ENCODE measurements at places on chromosomes 12 and 14.

GRCh38 chr12:119668324-119668841 lies 450 bp downstream of the PRKAB1 start:
- peak; percentile 42 for DNase-seq

- DNase-seq, result no peak
These were observed 13.3 kb downstream of the IL22 start for GRCh38 chr12:68240079-68240478.

- DNase-seq, result no peak
These were observed 438.2 kb downstream of the ETNK1 start for GRCh38 chr12:23063206-23063605.

DNA sequence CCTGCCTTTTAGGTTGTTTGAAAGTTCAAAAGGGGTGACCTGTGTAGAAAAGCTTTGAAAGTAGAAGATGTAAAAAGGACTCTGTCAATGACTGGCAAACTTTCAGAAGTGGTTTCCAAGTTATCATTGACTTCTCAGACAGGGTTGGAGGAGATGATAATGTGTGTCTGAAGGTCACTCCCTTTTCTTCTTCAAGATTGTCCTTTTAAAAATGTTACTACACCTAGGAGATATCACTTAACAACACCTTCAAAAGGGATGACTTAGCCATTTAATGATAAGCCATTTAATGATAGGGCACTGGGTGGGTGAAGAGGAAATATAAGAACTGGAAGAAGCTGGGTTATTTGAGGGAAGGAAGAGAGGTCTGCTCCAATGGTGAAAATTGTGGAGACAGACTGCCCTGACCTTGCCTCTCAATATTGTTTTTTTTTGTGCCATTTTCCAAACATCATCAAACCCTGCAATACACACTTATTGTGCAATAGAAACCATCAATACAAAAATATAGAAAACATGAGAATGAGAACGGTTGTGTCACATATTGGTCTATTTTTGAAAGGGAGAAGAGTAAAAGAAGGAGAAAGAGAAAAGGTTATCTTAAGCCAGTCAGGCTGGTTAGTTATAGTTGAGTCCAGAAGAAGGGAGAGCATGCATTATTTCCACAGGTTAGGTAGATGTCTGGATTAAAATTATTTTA lies 38.8 kb downstream of the BEST3 start:
- no peak for DNase-seq

DNA sequence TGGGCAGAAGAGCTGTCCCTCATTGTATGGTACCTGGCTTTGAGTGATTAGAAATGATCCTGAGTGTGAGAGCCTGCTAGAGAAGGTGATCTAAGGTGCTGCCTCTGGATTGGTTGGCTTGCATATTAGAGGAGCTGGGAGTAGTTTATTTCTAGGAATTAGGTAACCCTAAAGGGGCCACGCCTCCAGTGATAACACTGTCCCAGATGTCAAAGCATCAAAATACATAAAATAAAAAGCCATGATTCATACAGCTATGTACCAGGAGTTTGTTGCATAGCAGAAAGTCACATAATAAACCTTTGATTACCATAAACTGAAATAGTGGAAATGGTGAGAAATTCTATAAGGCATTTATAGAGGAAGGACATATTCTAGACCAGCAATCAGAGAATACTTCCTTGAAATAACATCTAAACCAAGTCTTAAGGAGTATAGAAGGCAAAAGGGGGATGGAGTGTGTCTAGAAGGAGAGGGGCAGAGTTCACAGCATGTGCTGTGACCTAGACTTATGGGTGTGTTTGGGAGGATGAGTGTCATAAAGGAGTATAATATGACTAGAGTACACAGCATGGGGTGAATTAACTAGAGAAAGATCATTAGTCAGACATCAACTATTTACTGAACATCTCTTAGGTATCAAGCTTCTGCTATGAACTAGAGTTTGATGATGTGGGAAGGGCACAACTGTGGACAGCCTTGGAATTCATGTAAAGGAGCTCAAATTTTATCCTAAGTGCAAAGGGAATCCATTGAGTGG lies 686.4 kb downstream of the GALC start:
- DNase-seq, result no peak

DNA sequence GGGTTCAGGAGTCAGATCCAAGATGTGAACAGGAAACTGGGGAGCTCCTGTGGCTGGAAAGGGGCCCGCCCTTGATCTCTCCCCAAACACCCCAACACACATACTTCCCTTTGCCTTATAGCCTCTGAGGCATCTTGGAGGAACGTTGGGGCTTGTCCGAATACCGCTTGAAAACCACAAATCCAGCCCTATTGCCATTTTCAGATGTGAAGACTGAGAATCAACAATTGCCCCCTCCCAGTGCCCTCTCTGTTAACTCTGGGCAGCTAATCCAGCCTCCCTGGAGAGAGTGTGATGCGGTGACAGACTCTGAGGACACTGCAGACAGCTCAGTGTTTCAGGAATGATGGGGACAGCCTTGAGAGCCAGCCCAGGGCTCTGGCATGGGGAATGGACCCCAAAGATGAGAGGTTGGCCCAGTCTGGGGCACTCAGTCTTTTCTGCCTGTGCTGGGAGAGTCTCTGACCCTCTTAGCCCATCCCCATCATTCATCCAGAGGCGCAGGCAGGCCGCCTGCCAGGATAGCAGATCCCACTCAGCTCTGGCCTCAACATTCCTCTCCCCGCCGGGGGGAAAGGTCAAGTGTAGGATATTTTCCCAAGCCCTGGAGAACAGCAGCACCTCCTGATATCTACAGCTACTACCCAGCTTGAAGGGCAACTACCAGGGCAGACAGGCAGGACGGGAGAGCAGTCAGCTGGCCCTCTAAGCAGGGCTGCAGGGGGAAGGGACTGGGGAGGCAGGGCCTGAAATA lies 24.6 kb upstream of the LTBP2 start:
- DNase-seq, result no peak

GRCh38 chr14:57136669-57137328 lies 131.9 kb downstream of the EXOC5 start:
- no peak for DNase-seq

DNA sequence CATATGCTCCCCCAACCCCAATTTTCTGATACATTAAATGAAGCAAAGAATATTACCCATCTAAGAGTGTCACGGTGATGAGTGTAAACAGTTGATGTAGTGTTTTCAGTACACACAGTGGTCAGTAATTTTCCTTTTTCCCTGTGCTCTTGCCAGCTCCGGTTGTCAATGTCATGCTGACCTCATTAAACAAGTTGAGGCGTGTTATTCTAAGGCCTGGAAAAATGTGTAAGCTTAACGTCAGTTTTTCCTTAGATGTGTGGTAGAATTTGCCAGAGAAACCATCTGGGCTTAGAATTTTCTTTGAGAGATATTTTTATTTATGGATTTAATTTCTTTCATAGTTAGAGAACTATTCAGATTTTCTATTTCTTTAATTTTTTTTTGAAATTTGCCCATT lies 11.7 kb upstream of the SERPINA6 start:
- DNase-seq, result no peak

GRCh38 chr12:11987901-11988300 lies 82.8 kb upstream of the BCL2L14 start:
- no peak for DNase-seq

GRCh38 chr14:23443881-23444280 lies 8.4 kb upstream of the MYH7 start:
- DNase-seq, result no peak

GRCh38 chr12:47534695-47535094 lies 171.1 kb downstream of the RPAP3 start:
- DNase-seq, result no peak

GRCh38 chr12:131796411-131796736 lies 31.8 kb upstream of the MMP17 start:
- no peak for DNase-seq

- DNase-seq, result no peak
These were observed 123.8 kb downstream of the ZFP36L1 start for GRCh38 chr14:68669111-68669511.

GRCh38 chr12:114990381-114990780 lies 306.4 kb upstream of the TBX3 start:
- DNase-seq, result no peak

GRCh38 chr14:59633486-59633885 lies 56.9 kb upstream of the CCDC175 start:
- DNase-seq, result no peak

DNA sequence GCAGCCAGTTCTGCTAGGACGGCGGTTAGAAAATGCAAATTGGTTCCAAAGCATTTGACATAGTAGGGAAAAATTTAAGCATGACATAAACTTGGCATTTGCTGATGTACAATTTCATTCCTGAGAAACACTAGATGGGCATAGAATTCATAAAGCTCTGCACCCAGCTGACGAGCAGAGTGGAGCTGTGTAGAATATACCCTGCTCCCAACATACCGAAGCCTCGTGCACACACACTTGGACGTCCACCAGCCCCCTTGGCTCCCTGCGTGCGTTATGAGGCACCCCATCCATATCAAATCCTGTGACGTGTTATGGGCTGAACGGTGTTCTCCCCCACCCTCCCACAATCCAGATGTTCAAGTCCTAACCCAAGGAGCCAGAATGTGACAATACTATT lies 65.4 kb downstream of the CLMN start:
- no peak for DNase-seq

- peak; percentile 36 for DNase-seq
These were observed 34.4 kb downstream of the WBP11 start for GRCh38 chr12:14768823-14769405.

GRCh38 chr14:59483819-59484638 lies at the start of the genes JKAMP and L3HYPDH:
TSS of gene JKAMP (plus strand) at chr14:59484517. CDS start at chr14:59484590, 73 bp downstream.
TSS of gene L3HYPDH (minus strand) at chr14:59484408. CDS start at chr14:59484316, 92 bp downstream.
- peak; percentile 92 for DNase-seq

DNA sequence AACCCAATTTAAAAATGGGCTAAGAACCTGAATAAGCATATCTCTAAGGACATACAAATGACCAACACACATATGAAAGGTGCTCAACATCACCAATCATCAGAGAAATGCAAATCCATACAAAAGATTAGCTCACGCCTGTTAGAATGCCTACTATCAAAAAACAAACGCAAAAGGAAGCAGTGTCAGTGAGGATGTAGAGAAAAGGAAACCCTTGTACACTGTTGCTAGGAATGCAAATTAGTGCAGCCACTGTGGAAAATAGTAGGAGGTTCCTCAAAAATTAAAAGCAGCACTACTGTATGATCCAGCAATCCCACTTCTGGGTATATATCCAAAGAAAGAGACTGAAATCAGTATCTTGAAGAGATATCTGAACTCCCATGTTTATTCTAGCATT lies 133.0 kb downstream of the CPNE8 start:
- no peak for DNase-seq

DNA sequence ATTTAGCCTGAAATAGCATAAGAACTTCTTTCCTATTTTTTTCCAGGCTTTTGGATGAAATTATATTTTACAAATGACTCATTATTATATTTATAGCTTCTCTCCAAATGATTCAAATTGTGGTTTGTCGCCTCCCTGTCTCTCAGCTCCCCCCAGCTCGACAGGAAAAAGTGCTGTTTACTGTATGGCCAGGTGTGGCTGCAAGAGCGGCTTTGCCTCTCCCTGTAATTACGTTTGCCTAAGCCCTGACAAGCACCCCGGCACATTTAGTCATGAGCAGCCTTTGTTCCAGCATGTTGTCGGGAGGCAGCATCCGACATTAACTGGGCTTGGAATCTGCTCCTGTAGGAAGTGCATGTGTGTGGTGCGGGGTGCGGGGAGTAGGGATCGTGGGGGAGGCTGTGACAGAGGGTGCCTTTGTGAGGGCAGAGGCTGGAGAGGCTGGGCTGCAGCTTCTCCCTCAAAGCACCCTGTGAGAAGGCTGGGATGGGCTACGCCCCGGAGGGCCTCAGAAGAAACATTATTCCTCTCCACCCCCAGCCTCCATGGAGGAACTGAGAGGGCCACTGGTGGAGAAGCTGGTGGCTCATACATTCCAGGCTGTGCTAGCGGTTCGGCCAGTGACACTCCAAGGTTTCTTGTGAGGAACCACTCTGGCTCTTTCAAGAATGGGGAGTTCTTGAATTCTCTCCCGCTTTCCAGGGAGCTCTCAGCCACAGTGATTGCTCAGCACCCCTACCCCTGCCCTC lies 42.1 kb upstream of the CTDSP2 start:
- no peak for DNase-seq
